Activated T-helper 2 cell treated with anti-CD3 and anti-CD28 coated beads, Interferon-gamma antibody, Interleukin-2, Interleukin-4, amounts not matched to agents 10 μg/mL and 5 μg/mL and 100 μg/mL, durations not matched to agents 14 hours and 24 hours and 36 hours (primary cell): ENCODE measurements at places on chromosomes 3 and 15.

DNA sequence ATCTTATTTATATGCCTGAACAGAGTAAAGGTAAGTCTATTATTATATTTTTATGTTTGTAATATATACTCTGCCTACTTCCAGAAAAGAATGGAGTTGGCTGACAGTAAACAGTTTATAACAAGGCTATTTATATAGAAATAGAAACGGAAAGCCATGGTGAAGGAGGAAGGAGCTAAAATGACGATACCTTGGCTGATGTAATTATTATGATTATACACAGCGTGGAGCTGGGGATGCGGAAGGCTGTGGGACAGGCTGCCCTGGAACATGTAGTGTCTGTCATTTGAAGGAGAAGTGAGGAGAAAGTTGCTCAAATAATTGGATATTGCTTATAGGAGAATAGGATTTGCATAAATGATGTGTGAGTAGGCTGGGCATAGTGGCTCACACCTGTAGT is 37.8 kb downstream of the CEMIP start:
- no peak for DNase-seq

- no peak for DNase-seq
Measured at GRCh38 chr15:56038707-56039106, 45.3 kb upstream of the NEDD4 start.

DNA sequence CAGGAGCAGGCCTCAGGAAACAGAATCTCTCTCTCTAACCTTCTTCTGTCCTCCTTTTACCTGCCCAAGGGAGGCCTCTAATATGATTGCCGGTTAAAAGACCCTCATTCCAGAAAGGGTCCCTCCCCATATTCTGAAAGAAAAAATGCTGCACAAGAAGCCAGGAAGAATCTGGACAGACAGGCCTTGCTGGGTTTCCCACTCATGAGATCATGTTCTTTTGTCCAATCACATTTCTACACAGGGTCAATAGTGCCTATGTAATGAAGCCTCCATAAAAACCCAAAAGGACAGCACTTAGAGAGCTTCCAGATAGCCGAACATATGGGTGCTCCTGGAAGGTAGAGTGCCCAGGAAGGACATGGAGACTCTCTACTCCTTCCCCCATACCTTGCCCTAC is 146.0 kb downstream of the MYO9A start:
- DNase-seq, result no peak

- DNase-seq, result no peak
Measured at GRCh38 chr3:194049394-194049793, 86.6 kb upstream of the HES1 start.

DNA sequence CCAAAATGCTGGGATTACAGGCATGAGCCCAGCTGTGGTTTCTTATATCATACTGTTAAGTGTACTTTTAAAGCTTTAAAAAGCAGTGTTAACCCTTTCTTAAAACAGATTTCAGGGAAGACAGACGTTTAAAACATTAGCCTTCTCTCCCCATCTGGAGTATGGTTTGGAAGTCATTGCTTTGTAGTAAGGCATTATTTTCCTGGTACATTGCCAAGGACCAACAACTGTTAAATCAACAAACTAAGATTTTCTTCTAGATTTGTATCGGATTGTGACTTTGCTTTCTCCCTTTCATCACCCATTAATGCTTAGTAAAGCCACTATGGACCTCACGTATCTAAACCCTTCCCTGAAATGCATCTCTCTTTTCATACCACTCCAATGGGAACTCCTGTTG is 50.5 kb downstream of the UBE2E1 start:
- no peak for DNase-seq

DNA sequence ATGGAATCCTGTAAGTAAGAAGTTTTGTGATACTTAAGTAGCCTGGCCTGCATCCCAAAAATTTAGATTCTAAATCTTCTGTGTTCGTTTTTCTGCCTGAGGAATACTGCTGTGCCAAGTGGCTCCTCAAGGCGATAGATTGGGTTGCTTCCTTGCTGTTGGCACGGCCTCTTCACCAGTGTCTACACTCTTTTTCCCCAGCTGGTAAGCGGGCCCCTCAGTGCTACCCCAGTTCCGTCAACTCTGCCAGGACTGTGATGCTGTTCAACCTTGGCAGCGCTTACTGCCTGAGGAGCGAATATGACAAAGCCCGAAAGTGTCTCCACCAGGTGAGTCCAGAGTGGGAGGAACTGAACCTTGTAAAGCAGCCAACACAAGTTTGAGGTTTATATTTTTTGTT is 53.3 kb upstream of the TRIM71 start:
- DNase-seq, result no peak

DNA sequence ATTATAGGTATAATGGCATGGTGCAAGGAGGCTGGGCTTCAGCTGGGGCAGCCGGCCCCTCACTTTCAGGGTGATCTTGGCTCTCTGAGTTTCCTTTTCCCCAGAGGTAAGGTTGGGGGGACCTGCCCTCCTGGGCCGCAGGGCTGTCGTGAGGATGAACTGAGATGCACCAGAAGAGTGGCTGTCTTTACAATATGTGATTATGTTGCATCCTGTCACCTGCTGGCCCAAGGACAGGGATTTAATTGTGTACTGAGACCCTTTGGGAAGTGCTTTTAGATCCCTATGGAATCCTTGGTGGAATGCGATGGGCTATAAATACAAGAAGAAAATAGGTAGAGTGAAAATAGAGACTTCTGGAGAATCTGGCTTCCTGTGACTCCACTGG is 22.1 kb downstream of the ANAPC13 start:
- no peak for DNase-seq

DNA sequence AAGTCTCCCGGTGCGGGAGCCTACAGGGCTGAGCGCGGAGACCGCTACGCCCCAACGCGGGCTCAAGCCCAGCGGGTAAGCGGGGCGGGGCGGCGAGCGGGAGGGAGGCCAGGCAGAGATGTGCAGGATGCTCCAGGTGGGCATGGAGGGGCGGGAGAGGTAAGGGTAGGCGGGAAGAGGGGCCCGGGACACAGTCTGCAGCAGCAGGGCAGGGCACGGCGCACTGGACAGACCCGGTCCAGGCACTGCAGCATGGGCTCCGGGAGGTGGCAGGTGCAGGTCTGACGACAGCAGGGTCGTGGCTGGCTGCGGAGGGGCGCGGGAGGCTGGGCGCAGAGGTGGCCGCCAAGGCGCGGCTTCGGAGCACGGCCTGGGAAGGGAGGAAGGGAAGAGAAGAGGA is 102.8 kb downstream of the GABRB3 start:
- no peak for DNase-seq

- no peak for DNase-seq
Measured at GRCh38 chr15:62976301-62976881, 66.2 kb upstream of the TPM1 start.
